ENCODE measurements at places on chromosomes 7 and 10.

GRCh38 chr7:115273139-115273772, 351.4 kb downstream of the MDFIC start:
- H3K36me3 ChIP-seq: no peaks in the 10 kb centered on the region
- no peak overlapping the region for H3K27ac ChIP-seq
- peaks cover 4% of the 10 kb centered on the region for H3K27me3 ChIP-seq
- H3K4me3 ChIP-seq: no peak overlapping the region
- no peak for DNase-seq

DNA sequence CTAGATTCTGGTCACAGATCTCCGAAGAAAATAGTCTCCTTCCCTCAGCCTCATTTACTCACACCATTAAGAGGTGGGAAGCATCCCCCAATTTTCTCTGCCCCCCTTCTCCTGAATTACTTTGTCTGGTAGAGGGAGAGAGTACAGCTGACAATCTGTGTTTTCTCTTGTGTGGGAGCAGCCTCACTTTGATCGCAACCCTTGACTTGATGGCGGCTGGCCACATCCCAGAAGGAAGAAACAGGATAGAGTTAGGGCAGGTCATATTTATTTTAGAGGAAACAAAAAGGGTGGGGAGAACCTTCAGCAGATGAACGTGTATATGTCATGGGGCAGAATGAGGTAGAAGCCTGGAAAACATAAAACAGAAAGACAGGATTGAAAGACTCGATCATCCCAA, 82.4 kb upstream of the FAM171A1 start:
- H3K27me3 ChIP-seq: no peaks in the 10 kb centered on the region
- H3K4me1 ChIP-seq: no peaks in the 10 kb centered on the region
- no peak overlapping the region for H3K4me3 ChIP-seq
- no peak overlapping the region for H3K27ac ChIP-seq
- no peaks in the 10 kb centered on the region for H3K36me3 ChIP-seq

DNA sequence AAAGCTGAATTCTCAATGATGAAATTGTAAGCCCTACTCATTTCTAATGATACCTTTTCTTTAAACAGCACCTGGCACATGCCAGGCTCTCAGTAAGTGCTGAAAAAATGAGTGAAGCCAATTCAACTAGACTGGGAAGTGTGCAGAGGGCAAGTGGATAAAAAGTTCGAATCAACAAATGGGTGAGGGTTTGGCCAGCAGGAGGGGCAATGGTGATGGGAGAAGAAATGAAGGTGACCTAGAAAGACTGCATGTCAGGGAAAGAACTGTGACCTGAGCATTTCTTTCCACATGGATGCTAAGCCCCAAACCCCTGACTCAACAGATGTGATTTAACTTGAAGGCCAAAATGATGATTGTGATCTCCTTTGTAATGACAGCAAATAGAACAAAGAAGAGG, 54.6 kb downstream of the DKK1 start:
- no peak overlapping the region for H3K4me3 ChIP-seq
- no peaks in the 10 kb centered on the region for H3K4me1 ChIP-seq
- DNase-seq: no peak
- H3K36me3 ChIP-seq: no peaks in the 10 kb centered on the region

DNA sequence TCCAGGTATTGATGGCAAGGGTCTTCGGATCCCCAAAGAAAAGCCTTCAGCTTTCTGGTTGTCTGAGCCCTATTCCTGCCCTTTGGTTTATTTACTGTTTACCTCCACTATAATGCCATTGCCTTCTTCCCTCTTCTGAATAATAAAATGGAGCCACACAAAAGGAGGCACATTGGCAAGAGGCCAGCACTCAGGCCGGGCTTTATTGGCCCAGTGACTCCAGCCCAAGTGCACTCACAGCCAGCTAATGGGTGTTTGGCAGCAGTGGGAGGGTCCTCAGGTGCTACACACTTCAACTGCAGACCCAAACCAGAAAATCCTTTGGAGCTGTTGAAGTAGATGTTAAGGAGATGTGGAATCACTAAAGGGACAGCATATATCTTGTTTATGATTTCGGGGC, 336.0 kb downstream of the PLXNA4 start:
- no peaks in the 10 kb centered on the region for H3K36me3 ChIP-seq
- H3K27me3 ChIP-seq: no peaks in the 10 kb centered on the region
- H3K4me1 ChIP-seq: no peaks in the 10 kb centered on the region
- H3K27ac ChIP-seq: no peak overlapping the region
- no peak overlapping the region for H3K4me3 ChIP-seq

GRCh38 chr7:129095258-129095657, 40.3 kb upstream of the TNPO3 start:
- H3K27ac ChIP-seq: no peak overlapping the region
- no peak for DNase-seq
- no peak overlapping the region for H3K4me3 ChIP-seq
